GM10248 (cell line): ENCODE measurements at places on chromosomes 3 and 15.

DNA sequence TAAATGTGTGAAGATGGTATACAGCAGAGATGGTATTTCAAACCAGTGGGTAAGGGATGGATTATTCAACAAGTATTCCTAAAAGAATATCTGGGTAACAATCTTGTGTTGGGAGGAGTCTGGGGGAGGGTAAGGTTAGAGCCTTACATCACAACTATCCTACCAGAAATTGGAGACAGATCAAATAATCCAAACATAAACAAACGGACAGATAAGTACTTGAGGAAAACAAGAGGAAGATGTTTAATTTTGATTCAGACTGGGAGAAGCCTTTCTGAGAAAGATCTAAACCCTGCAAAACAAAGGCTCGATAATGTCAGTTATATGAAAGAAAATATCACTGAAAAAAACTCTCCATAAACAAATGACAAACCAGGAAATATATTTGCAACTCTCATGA is 77.9 kb downstream of the SLC9A9 start:
- DNase-seq: no peak

GRCh38 chr3:179421500-179421899 is 29.8 kb downstream of the GNB4 start:
- DNase-seq: no peak

DNA sequence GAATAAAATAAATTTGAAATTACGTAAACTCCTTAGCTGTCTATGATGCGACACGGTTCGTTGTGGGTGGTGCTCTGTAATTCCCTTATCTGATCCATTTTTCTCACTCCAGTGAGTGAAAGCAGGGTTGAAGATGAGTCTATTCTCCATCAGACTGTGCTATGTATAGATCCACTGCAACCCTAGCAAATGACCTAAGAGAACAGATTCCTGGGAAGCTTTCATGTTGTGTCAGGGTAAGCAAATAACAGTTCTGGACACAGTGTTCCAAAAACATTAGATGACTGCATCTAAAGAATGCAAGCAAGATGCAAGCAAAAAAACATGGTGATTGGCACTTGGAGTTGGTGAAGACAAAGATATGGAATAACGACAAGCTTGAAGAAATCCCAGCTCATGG is 239.3 kb downstream of the SLC9A9 start:
- no peak for DNase-seq

- DNase-seq: no peak
These were observed 90.3 kb downstream of the ITPR1 start for GRCh38 chr3:4583416-4583815.

- DNase-seq: peak; percentile 58
These were observed 32.8 kb downstream of the POC1A start for GRCh38 chr3:52121464-52121805.

- DNase-seq: no peak
These were observed 174.1 kb downstream of the KLHL25 start for GRCh38 chr15:85620690-85621049.
